ENCODE measurements at places on chromosomes 16 and 17.

GRCh38 chr16:29126057-29126494, 141.2 kb downstream of the LAT start:
- no peak for DNase-seq

DNA sequence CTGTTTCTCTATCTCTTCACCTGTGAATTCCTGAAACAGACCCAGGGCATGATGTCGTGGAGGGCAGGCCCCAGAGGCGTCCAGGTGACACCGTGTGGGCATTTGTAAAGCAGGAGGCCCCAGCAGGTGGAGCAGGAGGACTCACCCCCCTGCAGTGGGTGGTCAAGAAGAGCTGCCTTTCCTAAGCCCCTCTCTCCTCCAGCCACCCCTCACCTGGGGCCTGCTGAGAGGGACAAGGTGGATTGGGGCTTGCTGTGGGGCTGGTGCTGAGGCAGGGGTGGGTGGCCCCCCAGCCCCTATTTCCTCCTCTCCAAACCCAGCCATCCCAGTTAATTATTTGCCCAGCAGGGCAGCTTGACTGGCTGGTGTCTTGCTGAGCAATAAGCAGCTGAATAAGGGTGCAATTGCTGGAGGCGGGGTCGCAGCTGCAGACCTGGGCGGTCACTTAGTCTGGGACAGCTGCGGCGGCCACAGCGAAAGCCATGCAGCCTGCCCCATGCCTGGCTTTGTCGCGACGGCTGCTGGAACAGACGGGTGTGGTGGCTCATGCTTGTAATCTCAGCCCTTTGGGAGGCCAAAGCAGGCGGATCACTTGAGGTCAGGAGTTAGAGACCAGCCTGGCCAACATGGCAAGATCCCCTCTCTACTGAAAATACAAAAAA, 56.4 kb downstream of the JPH3 start:
- no peak for DNase-seq

DNA sequence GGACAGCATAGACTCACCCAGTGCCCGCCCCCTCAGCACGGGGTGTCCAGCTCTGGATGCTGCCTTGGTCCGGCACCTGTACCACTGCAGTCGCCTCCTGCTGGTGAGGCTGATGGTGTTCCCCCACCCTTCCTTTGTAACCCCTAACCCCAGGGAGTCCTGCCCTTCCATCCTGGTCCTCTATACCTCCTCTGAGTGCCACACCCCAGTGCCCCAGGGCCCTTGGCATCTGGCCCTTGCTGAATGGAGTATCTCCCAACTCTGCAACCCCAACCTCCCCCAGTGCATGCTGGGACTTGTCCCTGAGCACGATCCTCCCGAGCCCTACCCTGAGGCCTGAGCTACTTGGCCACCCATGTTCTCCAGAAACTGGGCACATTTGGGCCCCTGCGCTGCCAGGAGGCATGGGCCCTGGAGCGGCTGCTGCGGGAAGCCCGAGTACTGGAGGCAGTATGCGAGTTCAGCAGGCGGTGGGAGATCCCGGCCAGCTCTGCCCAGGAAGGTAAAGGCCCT, 15.8 kb downstream of the RIPOR1 start:
- no peak for DNase-seq

DNA sequence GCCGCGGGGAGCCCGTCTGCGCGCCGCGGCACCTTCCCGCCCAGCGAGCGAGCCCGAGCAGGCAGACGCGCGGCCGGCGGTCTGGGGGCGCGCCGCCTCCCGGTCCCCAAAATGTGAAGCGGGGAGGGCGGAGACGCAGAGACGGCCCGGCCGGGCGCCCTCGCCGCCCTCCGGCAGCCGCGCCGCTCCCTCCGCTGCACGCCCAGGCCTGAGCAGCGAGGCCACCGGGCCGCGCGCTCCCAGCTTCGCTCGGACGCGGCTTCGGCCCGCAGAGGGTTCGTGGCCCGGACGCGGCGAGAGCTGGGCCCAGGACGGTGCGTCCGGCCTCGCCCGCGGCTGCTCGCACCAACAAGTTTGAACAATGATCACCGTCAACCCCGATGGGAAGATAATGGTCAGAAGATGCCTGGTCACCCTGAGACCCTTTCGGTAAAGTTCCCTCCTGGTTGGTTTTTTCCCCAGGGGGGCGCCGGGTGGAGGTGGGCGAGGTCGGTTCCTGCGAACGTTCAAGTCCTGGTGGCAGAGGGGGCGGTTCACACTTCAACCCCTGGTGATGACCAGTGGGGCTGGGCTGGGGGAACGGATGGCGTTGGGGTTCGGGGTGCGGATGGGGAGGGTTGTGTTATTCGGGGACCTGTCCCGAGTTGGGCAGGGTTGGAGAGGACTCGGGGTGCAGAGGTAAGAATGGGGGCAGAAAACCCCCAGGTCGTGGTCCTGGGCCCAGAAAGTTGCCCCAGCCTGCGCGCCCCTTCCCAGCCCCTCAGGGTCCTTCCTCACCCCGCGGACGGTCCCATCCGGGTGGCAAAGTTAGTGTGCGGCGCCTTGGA, 678 bp downstream of the MGAT5B start:
- DNase-seq: no peak

- no peak for DNase-seq
Observed at GRCh38 chr17:1789936-1790335, 28.1 kb downstream of the SERPINF1 start.

- DNase-seq: no peak
Observed at GRCh38 chr17:14282726-14283125, 18.2 kb upstream of the HS3ST3B1 start.

GRCh38 chr16:89458967-89459366, 31.4 kb downstream of the ANKRD11 start:
- DNase-seq: no peak

- no peak for DNase-seq
Observed at GRCh38 chr16:11424118-11424460, 78.8 kb downstream of the RMI2 start.

- no peak for DNase-seq
Observed at GRCh38 chr17:59826706-59827453, 65.9 kb downstream of the TUBD1 start.

DNA sequence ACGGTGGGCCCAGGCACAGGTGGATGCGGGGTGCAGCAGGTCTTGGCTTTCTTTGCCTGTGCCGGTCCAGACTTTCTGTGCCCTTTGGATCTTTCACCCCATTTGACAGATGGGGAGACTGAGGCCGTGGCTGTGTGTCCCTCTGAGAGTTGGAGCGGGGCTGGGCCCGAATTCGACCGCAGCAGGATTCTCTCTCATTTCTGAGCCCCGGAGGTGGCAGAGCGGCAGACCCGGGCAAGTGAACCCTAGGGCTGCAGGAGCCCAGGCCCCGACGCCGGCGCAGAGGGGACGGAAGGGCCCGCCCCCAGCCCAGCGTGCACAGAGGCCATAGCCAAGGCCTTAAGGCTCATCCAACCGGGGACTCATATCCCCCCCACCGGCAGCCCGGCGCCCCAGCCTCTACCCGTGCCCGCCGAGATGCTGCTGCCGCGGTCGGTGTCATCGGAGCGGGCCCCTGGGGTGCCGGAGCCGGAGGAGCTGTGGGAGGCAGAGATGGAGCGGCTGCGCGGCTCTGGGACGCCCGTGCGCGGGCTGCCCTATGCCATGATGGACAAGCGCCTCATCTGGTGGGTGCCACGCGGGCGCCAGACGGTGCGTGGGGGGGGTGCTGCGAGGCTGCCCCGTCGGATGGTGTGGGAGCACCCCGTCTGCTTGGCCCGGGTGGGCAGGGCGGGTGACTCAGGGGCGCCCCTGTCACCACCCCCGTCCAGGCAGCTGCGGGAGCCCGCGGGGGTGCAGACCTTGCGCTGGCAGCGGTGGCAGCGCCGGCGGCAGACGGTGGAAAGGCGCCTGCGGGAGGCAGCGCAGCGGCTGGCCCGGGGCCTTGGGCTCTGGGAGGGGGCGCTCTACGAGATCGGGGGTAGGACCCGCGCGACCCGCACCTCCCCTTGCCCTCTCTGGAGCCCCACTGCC, 857 bp downstream of the TMC8 start:
- DNase-seq: no peak

DNA sequence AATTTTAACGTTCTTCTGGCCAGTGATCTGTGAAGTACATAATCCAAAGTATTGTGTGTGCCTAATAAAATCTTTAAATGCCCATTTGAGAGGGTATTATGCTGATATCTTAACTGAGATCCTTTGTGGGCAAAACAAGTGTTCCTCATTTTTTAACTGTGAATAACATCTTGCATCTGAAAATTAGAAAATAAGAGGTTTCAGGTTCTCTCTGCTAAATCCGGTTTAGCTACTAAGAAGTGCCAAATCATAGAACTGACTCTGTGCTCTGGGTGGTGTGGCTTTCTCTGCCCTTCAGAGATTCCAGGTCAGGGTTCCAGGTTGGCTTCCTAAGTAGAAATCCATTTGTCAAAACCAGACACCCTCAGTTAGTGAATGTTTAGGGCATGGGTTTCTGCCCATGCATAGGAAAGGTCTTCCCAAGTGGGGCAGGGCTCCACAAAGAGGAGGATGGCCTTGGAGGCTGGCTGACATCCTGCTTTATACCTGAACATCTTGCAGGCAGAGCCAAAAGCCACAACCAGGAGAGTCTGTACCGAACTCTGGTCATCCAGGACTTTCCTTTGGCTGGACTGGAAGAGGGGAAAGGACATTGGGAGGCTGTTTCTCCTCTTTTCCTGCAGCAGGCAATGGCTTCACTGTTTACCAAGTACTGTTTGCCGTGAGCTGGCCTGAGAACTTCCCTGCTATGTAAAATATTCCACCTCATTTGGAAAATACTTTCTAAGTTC, 8.5 kb downstream of the ALDH3A2 start:
- no peak for DNase-seq

- no peak for DNase-seq
Observed at GRCh38 chr17:81166033-81166492, at the start of gene AATK. Gene AATK, minus strand, starts transcription at chr17:81166221. Its CDS starts 229 bp downstream, at chr17:81165992.

DNA sequence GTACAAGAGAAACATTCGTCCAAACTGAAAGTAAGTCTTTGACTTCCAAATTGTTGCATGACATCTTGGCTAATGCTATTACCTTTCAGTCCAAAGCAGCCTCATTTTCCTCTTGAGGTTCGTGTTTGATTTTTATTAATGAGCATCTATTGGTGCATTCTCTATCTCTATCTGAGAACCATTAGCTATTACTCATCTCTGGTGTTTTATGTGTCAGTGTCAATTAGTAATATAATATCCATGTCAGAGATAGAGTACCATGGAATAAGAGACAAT, 388.1 kb upstream of the GOT2 start:
- no peak for DNase-seq

DNA sequence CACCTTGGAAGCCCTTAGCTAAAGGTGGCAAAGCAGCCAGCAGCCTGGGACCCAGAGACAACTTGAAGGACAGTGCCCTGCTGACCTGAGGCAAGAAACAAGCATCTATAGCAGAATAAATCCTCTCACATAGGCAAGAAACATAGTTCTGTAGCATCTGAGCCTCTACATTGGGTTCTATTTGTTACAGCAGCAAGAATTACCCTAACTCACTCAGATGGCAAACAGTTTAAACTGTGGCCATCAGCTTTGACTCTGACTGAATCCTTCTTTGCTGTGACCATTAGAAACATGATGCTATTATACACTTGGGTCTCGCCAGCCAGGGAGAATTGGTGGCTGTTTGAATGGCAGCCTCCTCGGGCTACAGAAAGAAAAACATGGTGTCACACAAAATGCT, 53.1 kb upstream of the CCL1 start:
- no peak for DNase-seq

DNA sequence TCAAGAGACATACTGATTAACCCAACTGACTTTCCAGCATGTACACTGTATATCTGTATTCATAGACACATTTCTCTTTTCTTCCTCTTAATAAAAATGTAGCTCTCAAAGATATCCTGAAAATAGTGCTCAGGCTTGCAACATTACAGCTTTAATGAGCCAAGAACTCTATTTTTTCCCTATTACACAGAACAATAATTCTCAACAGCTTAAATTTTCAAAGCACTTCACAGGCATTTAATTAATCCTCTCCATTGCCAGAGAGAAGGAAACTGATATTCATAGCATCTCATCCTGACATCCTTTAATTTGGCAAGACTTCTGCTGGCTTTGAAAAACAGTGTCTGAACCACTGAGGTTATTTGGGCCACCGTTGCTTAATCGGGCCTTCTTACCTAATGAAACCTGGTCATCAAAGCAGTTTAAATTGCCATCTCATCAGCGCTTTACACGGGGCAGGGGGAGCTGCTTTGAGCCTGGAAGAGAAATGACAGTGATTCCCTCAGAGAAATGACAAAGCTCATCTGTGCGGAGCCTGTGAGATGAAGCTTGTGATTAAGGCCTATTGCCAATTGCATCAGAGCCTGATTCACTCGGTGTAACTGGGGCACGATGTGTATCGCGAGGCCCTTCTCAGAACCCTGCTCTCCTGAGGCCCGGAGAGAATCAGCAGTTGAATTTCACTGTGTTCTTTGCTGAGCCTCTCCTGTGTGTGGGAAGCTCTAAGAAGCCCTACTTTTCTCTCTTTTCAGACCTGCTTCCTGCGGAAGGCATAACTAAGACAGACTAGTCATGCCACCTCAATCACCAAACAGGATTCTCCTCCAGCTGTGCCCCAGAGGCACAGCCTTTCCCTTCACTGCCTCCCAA, 8.5 kb upstream of the SIAH1 start:
- no peak for DNase-seq

- no peak for DNase-seq
Observed at GRCh38 chr17:77717941-77718668, 240.4 kb upstream of the TNRC6C start.

DNA sequence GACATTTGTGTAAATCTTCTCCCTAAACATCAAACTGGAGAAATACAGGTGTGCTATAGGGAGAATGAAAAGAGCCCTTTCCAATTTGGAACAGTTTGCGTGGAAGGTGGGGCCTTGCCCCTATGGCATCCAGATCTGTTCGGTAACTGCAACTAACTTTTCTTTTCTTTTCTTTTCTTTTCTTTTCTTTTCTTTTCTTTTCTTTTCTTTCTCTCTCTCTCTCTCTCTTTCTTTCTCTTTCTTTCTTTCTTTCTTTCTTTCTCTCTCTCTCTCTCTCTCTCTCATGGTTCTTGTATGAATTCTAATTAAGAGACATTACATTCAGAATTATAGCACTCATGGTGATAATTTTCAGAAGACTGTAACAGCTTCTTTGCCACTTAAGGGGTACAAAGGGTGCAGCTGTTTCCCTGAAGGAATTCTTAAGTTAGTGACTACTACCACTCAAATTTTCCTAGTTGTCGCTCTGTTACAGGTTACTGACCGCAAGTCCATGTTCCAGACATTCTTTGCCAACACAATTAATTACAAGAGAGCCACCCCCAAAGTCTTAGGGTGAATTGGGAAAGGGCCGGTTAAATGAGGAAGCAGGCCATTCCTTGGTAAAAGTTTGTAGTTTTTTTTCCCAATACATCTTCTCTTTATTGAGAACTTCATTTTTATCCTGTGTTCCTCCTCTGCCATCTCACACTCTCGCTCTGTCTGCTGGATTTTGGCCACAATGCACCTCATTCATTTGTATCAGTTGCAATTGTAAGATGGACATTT, 69.8 kb downstream of the KSR1 start:
- DNase-seq: no peak

DNA sequence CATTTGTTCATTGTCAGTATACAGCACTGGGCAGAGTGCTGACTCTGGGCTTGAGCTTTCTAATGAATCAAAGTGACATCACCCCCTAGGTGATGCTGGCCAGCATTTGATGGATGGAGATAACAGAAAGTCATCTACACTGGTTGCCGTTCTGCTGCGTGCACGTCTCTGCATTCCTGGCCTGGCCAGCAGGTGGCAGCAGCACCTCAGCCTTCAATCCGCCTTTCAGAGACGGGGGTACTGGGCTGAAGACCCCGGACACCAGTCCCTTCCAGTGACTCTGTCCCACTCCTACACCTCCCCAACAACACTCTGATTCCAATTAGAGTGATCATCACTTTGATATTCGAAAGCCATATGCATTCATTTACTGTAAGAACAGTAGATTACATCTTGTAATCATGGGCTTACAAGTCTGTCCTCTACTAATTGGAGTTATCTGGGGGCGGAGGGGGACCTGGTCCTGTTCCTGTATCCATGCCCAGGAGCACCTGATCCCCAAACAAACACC, 6.0 kb downstream of the CPSF4L start:
- peak; percentile 22 for DNase-seq
